Head of caudate nucleus (tissue), 42 donors: ENCODE measurements at places on chromosomes 1 and 21.

GRCh38 chr1:61011561-61012263, 70.6 kb upstream of the NFIA start:
- no peak for DNase-seq

DNA sequence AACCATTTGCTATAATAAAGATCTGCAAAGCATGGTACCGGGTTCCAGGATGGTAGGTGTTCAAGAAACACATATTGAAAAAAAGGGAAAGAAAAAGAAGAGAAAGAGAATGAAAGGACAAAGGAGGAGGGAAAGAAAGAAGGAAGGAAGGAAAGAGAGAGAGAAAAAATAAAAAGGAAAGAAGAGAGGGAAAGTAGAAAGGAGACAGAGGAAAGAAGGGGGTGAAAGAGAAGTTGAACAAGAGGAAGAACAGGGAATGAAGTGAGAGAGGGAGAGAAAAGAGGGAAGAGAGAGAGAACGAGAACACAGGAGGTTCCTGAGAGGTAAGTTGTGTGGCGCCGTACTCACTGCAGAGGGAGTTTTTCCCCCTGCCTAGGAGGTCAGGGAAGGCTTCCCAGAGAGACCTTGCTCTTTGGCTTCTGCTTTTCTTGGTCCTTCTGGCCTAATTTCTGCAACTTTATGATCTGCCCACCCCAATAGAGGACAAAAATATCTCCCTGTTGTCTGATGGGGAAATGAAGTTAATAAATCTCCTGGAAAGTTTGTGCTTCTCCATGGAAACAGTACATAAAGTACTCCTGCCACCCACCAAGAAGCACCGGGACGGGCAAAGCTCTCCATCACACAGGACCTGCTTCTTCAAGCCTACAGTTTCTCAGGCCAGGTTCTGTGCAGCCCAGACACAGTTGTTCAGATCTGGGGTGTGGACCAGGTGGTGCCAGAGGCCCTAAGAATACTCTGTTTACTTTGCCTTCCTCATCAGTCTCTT, 124.8 kb downstream of the ROR1 start:
- DNase-seq: no peak

DNA sequence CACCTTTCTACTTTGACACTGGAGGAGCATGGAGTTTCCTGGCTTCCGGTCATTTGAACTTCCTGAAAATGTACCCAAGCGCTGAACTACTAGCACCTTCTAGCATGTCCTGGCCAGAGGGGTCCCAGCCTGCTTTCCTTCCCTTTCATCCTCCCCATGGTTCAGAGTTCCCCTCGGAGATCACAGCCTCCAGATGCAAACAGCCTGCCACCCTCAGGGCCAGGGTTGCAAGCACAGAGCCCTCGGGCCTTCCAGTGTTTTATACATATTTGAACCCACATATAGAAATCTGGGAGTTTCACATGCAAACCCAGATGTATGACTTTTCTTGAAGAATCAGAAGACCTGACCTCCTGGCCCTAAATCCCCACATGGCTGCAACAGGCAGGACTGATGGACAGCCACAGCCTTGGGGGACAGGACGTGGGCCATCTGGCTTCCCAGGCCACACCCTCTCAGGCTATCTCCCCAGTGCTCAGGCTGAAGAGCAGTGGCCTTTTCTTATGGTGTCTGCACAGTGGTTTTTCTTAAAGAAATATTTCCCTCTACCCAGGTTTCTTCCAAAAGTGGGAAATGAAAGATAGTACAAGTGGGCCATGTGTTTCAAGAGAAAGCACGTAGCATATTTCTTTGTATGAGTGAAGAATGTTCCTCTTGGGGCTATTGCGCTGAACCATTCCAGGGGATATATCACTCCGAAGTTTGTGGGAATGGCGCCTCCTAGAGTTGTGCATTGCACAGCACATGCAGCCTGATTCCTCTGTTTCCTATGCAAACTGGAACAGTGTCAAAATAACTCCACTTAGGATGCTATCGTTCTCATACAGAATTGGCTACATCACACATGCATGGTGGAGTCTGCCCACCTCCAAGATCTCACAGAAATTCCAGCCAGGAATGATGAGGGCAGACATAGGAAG, 232.0 kb upstream of the VAMP3 start:
- DNase-seq: no peak

GRCh38 chr1:80083892-80084291, 1077.4 kb upstream of the ADGRL4 start:
- DNase-seq: no peak

- DNase-seq: no peak
Observed at GRCh38 chr1:116514708-116515525, 55.9 kb downstream of the CD58 start.

DNA sequence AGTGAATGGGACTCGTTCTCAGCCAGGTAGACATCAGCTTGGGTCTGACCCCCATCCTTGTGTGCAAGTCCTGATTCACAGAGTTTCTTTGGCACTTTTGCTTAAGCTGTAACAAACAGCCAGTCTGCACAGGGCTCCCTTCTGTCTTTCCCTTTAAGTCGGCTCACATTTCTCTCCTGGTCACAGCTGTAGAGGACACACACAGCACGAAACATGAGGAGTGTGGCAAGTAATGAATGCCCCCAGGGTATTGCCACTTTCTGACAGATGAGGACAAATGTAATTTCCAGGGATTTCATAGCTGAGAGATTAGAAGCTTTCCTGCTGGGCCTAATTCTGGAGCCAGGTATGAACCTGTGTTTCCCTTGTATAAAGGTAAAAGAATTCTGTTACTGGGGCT, 423.5 kb downstream of the KIF26B start:
- no peak for DNase-seq

- DNase-seq: peak; percentile 95
Observed at GRCh38 chr1:234676103-234676594, 66.2 kb upstream of the IRF2BP2 start.

GRCh38 chr21:37742115-37742514, 174.1 kb downstream of the KCNJ6 start:
- DNase-seq: no peak

GRCh38 chr1:109931189-109931731, 20.6 kb downstream of the CSF1 start:
- DNase-seq: no peak

- DNase-seq: no peak
Observed at GRCh38 chr1:159970932-159971342, 16.9 kb upstream of the SLAMF9 start.

GRCh38 chr21:46078978-46079351, 18.9 kb upstream of the COL6A2 start:
- DNase-seq: no peak

- no peak for DNase-seq
Observed at GRCh38 chr1:116875391-116875790, 34.3 kb upstream of the PTGFRN start.

DNA sequence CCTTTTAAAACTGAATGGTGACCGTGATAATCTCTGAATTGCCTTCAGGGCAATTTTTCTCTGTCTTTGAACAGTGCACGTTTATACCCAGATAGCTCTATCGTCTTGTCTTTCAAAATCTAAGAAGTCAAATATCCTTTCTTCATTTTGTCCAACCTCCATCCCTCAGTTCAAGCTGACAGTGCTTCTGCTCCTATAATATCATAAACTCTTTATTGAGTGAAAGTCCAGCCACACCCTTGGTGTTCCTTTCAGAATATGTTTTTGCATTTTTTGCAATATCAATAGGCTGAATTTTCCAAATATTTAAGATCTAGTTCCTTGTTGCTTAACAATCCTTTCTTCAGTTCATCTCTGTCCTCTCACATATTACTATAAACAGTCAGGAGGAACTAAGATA, 35.1 kb upstream of the FRRS1 start:
- DNase-seq: no peak

- no peak for DNase-seq
Observed at GRCh38 chr1:9402256-9402616, 109.5 kb downstream of the SPSB1 start.
